ENCODE measurements at places on chromosomes 16 and 17.
A peak's percentile ranks its signal among the peaks of the same experiment; 100 is the strongest.

- DNase-seq: no peak
Observed at GRCh38 chr17:78236362-78237127, 5.1 kb downstream of the TMEM235 start.

GRCh38 chr16:87431926-87432325 is 39.8 kb downstream of the MAP1LC3B start:
- DNase-seq: no peak

- DNase-seq: peak; percentile 54
Observed at GRCh38 chr17:5706577-5707210, 122.4 kb upstream of the NLRP1 start.

GRCh38 chr17:82458885-82459424 is 414 bp downstream of the NARF start:
- DNase-seq: peak; percentile 59

DNA sequence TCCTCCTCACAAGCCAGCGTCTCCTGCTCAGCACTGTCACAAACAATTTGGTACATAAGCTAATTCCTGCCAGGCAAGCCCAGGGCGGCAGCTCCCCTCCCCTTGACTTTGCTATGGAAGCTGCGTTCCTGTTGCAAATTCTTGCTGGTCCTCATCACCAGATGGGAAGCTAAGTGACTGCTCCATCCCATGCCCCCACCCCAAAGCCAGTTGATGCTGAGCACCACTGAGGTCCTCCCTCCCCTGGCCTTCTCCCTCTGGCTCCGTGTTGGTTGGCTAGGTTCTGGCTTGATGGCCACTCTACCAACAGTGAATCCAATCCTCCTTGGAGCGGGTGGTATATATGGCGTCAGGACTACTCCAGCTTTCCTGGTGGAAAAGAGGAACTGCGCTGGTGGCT is 34.4 kb downstream of the PIPOX start:
- DNase-seq: no peak

- DNase-seq: peak; percentile 29
Observed at GRCh38 chr16:50744881-50745280, 3.0 kb downstream of the CYLD start.

- no peak for DNase-seq
Observed at GRCh38 chr16:12132850-12133440, 156.4 kb downstream of the SNX29 start.

- DNase-seq: peak; percentile 70
Observed at GRCh38 chr17:42928714-42929496, 28.3 kb downstream of the G6PC1 start.

GRCh38 chr17:48074322-48075081 is 26.3 kb downstream of the NFE2L1 start:
- DNase-seq: peak; percentile 82
